NCI-H1105 (cell line): ENCODE measurements at places on chromosomes 7 and 10.

DNA sequence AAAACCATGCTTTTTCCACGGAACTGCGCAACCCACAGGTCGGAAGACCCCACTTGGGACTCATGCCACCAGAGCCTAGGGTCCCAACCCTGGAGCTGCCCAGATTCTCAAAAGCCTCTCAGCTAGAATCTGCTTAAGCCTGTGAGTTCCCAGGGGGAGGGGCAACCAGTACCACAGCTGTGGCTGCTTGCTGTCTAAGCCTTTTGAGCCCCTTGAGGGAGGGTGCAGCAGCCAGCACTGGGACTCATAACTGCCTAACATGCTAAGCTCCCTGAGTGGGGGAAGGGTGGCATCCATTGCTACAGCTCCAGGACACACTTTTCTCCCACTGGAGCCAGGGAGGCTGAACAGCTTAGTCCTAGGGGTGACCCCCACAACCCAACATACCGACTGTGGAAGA is 485.6 kb upstream of the GRM3 start:
- no peak for DNase-seq

DNA sequence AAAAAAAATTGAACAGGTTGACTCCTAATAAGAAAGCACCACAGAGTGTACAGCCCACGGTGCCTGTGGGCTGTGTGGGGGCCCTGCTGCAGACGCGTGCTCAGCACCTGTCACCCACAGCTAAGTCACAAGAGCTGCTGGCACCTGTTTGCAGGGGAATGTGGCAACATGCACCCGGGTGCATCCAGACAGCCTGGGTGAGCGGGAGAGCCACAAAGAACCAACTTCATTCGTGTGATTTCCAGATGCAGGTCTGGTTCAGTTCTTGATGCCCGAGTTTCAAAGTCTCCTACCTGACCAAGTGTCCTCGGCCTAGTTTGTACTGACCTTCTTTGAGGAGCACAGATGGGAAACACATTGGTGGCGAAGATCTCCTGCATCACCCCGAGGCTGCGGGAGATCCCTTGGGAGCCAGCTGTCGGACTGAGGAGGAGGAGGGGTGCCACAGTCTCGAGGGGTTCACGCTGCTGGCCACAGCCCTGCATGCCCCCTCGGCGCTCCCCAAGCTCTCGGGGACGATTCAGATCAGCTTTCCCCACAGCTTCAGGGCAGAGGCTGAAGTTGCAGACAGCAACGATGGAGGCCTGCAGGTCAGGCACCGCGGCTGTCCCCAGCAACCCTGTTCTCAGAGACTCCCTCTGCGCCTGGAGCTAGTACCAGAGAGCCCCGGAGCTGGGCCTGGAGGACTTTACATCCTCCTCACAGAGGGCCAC is 35.3 kb downstream of the AMZ1 start:
- no peak for DNase-seq

GRCh38 chr7:43647673-43648472 is 65.0 kb downstream of the STK17A start:
- peak; percentile 67 for DNase-seq

- DNase-seq: no peak
Measured at GRCh38 chr7:80937336-80937735, 18.5 kb upstream of the SEMA3C start.
